Right lobe of liver (tissue), 6 donors: ENCODE measurements at places on chromosomes 6 and 20. TPM values are rescaled to one million over a fixed set of nuclear protein-coding genes. Genes with fewer than 3 reads are reported as not detected.

ADGRF4 gene
- total RNA-seq, result not detected

- no peaks in the 10 kb centered on the region for H3K27me3 ChIP-seq
- no peak for DNase-seq
- no peak overlapping the region for H3K4me3 ChIP-seq
- H3K4me1 ChIP-seq, result no peaks in the 10 kb centered on the region
These were observed 298.2 kb downstream of the DOK5 start for GRCh38 chr20:54773643-54774000.

DNA sequence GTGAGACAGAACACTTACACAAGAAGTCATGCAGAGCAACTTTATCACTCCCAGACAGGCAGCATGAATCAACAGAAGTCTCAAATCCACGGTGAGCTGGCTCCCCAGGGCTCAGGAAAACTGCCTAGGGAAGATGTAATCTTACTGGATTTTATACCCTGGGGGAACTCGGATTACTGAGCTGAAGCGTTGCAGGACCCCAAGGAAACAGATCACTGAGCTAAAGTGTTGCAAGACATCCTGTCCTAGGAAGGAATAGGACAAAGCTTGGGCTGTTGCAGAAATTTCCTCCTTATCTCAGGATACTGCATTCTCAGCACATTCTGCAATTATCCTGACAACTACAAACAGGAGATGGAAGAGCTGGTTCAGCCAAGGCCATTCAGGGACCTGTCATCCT, 224.8 kb downstream of the TFAP2A start:
- H3K4me3 ChIP-seq, result no peak overlapping the region
- H3K27ac ChIP-seq, result no peak overlapping the region

DNA sequence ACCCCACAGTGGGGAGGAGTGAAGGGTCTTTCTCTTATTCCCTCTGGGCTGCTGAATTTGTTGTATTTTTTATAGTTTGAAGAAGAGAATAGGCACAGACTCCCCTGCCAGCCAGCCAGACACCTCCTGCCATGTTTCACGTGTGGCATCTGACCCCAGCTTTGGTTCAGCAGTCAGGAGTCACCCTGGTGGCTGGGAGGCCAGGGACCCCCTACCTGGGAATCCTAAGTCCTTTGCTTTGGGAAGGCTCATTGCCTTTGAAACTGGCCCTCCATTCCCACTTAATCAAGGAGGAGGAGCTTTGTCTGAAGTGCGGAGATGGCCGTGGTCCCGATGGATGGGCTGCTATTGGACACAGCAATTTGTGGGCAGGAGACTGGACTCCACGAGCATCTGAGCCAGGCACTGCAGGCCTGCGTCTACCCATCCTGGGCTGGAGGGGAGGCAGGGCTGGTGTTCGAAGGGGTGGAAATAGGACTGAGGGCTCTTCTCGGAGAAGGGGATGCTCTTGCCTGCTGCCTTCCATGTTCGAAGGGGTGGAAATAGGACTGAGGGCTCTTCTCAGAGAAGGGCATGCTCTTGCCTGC, 196.1 kb downstream of the DLL1 start:
- no peak overlapping the region for H3K4me3 ChIP-seq
- peak; percentile 6 for DNase-seq
- no peak overlapping the region for H3K27ac ChIP-seq
- H3K4me1 ChIP-seq, result no peaks in the 10 kb centered on the region
- H3K36me3 ChIP-seq, result no peaks in the 10 kb centered on the region
- no peaks in the 10 kb centered on the region for H3K27me3 ChIP-seq

LY6G5C gene
- total RNA-seq, result 0.68 TPM

RALGAPB gene
- 12.6 TPM for total RNA-seq

DNA sequence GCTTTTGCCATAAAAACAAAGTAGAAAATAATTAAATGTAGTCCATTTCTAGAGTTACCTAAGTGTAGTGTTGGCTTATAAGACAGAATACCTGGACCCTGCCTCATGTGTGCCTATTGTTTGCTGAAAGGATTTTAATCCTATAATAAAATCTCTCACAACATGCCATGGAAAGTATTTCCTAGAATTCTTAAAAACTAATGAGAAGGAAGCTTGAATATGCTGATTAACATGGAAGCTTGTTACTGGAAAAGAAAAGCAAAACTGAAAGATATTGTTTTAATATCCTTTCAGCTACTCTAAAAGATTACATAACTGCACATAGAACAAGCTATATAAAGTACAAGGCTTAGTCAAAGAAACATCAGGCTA, 18.0 kb upstream of the FAM135A start:
- H3K27ac ChIP-seq, result no peak overlapping the region
- no peaks in the 10 kb centered on the region for H3K36me3 ChIP-seq
- H3K4me1 ChIP-seq, result no peaks in the 10 kb centered on the region
- no peak overlapping the region for H3K4me3 ChIP-seq

DNA sequence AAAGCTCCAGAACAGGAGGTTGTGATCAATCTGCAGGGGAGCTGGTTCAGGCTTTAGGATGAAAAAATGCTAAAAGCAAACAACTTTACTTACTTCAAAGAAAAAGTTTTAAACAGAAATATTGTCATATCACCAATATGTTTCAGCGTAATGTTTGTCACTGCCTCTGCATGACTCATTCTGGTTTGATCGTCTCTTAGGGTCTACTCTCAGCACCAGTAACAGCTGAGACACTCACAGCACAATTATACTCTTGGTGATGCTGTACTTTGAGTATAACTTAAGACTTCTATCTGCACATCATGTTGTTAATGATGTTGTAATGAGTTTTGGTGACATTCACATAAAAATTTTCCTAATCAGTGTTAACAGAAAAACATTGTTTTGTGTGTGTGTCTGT, 665.4 kb downstream of the EPM2A start:
- no peaks in the 10 kb centered on the region for H3K27me3 ChIP-seq
- H3K4me3 ChIP-seq, result no peak overlapping the region
- no peak overlapping the region for H3K27ac ChIP-seq

GRCh38 chr20:301886-302848, 4.8 kb downstream of the ZCCHC3 start:
- no peaks in the 10 kb centered on the region for H3K36me3 ChIP-seq
- no peak for DNase-seq
- H3K27ac ChIP-seq, result peak overlapping the region; percentile 13
- no peak overlapping the region for H3K4me3 ChIP-seq

GRCh38 chr20:46894971-46895905, 595 bp downstream of the EYA2 start:
- H3K27me3 ChIP-seq, result peaks cover 24% of the 10 kb centered on the region
- H3K36me3 ChIP-seq, result no peaks in the 10 kb centered on the region
- H3K4me1 ChIP-seq, result no peaks in the 10 kb centered on the region
- DNase-seq, result peak; percentile 47
- H3K4me3 ChIP-seq, result no peak overlapping the region
